ENCODE measurements at places on chromosomes 16 and 17. TPM values are rescaled to one million over a fixed set of nuclear protein-coding genes. Genes with fewer than 3 reads are reported as not detected.

Gene TMIGD1
- total RNA-seq = not detected

Gene ANKFN1
- total RNA-seq = not detected

Gene FBXW10B
- 0.66 TPM for total RNA-seq

Gene ABCC11
- under 0.01 TPM for total RNA-seq

Gene MYH2
- not detected for total RNA-seq

Gene YBX2
- not detected for total RNA-seq

Gene CDH8
- total RNA-seq = not detected

Gene MYH1
- not detected for total RNA-seq

Gene CLEC18B
- total RNA-seq = not detected

Measured in placental pericyte (primary cell).